Endothelial cell (in vitro differentiated cells): ENCODE measurements at places on chromosomes 3 and 15. TPM values are rescaled to one million over a fixed set of nuclear protein-coding genes. Genes with fewer than 3 reads are reported as not detected.

DNA sequence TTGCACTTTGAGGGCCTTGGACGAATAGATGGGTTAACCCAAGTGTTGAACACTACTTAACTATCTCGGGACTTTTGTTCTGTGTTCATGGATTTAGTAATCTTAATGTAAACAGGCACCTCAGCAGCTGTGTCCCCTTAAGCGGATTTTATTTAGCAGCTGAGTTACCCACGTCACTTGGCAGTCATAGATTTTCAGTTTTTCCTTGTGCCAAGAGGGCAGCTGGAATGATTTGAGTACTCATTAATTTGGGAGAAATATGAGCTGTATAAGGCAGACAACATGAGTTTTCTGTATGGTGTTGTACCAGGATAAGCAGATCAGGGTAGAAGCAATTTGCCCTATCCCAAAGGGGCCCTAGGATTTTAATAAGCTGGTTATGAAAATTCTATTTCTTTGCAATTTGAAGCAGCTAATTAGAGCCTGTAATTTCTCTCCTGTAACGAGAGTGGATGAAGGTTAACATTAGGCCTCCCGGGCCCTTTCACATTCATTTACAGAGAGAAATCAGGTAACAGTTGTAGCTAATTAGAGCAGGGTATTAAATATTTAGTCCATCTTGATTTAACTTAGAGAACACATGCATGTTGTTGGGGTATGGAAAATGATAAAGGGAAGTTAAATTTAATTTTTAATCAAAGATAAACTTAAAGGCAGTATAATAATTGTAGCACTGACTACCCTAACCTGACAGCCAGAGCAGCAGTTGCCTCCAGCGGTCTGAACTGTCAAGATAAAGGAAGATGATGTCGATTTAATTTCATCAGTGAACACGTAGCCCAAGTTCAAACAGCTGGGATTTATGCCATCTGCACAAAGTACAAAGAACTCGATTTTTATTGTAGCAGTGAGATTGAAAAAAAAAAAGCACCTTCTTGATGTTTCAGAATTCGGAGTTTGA, 194.5 kb downstream of the LRTM1 start:
- no peak for DNase-seq

DNA sequence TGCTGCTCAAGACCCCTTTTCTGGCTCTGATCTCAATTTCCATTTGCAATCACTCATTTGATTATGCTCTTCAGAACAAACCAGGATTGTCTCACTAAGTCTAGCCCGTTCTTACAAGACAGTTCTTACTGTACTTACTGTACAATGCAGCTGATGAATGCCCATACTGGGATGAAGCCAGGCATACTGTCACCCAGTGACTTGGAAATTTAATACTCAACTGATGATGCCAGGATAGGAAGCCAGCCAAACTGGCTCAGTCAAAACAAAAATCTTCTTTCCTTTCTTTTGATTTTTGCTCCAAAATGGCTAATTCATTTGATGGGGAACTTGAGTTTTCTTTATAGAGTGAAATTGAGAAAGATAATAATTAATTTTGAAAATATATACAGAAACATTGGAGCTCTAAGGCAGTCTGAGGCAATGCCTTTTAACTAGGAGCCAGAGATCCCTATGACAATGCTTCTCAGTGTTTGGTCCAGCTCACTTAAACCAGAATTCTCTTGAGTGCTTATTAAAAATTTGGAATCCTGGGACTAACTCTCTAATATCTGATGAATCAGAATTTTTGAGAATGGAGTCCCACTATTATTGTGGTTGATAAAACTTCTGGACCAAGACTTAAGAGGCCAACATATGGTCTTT, 265.6 kb upstream of the THBS1 start:
- DNase-seq = no peak

DNA sequence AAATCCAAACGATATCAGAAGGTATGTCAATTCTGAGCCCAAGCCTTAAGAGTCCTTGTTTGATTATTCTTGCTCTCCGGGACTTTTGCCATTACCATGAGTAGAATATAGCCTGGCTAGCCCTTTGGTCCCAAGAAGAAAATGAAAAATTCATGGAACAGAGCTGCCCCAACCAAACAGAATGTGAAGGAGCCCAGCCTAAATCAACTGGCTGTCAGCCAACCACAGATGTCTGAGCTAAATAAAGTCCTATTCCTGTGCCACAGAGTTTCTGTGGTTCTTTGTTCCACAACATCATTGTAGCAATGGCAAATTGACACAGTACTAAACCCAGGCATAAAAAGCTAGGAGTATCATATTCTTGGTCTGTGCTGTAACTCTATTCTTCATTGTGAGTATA, 185.2 kb downstream of the CPNE4 start:
- DNase-seq = no peak

DNA sequence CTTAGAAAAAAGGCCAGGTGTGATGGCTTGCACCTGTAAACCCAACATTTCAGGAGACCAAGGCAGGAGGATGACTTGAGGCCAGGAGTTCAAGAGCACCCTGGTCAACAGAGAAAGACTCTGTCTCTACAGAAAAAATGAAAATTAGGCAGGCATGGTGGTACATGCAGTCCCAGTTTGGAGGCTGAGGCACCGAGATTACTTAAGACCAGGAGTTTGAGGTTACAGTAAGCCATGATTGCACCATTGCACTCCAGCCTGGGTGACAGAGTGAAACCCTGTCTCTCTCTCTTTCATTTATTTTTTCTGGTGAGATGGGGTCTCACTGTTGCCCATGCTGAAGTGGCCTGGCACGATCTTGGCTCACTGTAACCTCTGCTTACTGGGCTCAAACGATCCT, 24.7 kb downstream of the IP6K1 start:
- no peak for DNase-seq

GRCh38 chr3:54649551-54649950, 278.3 kb downstream of the LRTM1 start:
- DNase-seq = no peak

DNA sequence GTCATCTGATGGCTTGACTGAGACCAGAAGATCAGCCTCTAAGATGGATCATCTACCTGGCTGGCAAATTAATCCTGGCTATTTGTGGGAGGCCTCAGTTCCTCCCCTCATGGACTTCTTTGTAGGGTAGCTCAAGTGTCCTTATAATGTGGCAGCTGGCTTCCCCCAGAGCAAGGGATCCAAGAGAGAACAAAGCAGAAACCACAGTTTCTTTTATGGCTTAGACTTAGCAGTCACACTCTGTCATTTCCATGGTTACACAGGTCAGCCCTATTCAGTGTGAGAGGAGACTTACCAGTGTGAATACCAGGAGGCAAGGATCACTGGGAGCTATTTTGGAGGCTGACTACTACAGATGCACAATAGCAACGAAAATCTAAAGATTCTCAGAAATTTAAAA, 15.3 kb upstream of the ARL14 start:
- DNase-seq = no peak

GRCh38 chr3:126434931-126435411, 40.3 kb downstream of the CFAP100 start:
- no peak for DNase-seq

DNA sequence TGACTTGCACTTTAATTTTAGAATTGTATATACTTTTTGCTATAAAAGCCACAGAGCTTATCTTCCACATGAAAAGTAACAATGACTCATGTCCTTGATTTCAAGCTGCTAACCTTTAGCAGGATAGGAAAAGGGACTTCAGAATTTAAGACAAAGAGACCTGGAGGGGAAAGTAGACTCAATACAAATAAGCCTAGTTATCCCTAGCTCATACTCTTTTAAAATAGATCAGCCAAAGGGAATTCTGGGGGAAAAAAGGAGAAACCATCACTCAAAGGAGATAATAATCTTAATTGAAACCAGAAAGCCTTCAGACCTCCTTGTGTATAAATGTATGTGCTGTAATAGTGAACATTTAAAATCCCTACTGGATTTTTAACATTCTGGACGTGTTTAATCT, 930.3 kb downstream of the NTRK3 start:
- no peak for DNase-seq

The SCAANT1 gene
- total RNA-seq = not detected

The RPS17 gene
- total RNA-seq = 1,823 TPM

The TNNC1 gene
- 0.67 TPM for total RNA-seq

The C3orf85 gene
- not detected for total RNA-seq
